ENCODE measurements at places on chromosomes 4 and X.

GRCh38 chrX:136369377-136369776 is 68.6 kb downstream of the ADGRG4 start:
- DNase-seq = no peak

DNA sequence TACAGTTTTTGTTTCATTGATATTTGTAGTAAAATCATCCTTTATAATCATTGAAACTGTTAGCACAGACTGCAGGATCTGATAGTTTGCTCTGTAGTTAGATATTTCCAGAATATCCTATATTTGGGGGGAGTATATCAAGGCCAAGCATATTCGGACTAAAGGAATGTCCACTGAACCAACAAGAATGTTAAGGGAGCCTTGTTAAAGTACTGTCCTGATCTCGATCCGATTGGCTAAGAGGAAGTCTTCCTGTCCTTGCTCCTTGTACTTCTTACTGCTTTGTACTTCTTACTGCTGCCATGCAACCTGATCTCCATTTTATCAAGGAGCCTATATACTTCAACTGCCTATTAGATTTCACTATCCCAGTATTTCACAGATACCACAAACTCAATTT is 449.3 kb downstream of the RPA4 start:
- no peak for DNase-seq

- DNase-seq = peak; percentile 96
Observed at GRCh38 chr4:83548151-83548905, 12.4 kb downstream of the GPAT3 start.

GRCh38 chrX:10134921-10135320 is 21.9 kb upstream of the CLCN4 start:
- DNase-seq = no peak

GRCh38 chrX:55731826-55732225 is 14.3 kb downstream of the RRAGB start:
- DNase-seq = no peak

- DNase-seq = no peak
Observed at GRCh38 chr4:43607400-43607799, 714.9 kb downstream of the GRXCR1 start.

DNA sequence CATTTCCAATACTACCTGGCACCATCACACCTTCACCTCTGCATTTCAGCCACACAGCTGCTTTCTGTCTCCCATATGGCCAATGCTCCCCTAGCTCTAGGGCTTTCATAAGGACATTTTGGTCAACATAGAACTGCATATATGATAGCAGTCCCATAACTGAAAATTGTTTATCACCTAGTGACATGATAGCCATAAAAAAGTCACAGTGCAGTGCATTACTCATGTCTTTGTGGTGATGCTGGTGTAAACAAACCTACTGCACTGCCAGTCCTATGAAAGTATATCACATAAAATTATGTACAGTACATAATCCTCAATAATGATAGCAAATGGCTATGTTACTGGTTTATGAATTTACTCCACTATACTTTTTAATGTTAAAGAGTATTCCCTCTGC is 221.0 kb downstream of the NAF1 start:
- DNase-seq = no peak

DNA sequence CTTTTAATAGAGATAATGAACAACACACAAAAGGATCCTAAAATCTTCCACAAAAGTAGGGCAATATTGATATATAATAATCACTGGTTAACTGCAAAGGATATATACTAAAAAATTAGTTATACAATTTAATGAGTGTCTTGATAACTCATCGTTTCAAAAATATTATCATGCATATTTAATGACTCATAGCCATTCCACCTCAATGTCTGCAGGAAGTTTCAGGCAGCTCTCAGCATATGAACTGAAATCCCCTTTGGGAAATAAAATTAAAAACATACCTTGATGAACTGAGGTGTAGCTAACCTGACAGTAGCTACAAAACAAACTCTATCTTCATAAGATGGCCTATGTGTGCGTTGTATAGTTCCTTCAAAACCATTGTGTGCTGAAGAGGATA is 62.9 kb downstream of the TMEM165 start:
- no peak for DNase-seq

DNA sequence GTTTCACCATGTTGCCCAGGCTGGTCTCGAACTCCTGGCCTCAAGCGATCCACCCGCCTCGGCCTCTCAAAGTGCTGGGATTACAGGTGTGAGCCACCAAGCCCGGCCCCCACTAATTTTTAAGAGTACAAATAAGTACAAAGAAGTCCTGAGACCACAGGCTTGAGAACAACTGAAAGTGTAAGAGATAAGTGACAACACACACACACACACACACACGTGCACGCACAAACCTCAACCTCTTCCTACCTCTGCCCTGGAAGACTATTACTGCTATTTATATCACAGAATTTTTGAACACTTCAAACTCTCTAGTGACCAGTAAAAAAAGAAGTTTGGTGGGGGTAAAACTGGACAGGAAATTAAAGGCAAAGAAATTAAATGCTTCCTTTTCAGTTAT is 7.5 kb downstream of the KLHL15 start:
- DNase-seq = no peak

- no peak for DNase-seq
Observed at GRCh38 chrX:16451334-16451733, 198.6 kb upstream of the S100G start.

- DNase-seq = no peak
Observed at GRCh38 chr4:22299678-22300077, 216.2 kb downstream of the ADGRA3 start.

GRCh38 chr4:17786567-17786966 is 5.1 kb upstream of the FAM184B start:
- DNase-seq = no peak

DNA sequence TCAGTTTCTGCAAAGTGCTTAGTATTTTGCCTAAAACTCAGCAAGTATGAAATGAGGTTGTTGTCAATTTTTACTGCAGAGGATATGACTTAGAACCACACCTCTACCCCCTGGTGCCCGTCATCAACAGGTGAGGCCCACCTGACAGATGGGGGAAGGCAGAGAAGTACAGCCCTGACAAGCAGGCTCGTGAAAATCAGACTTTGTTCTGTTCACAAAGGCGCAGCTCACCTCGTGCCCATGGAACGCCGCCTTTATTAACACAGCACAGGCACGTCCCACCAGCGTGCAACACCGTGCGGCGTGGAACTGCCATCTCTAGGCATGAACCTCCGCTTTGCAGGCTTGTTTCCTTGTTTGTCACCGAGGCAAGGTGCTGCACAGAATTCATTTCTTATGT is 13.3 kb downstream of the CYP4V2 start:
- DNase-seq = no peak

GRCh38 chrX:15359701-15360100 is 24.4 kb upstream of the PIGA start:
- no peak for DNase-seq

GRCh38 chrX:151030845-151031244 is 47.7 kb downstream of the HMGB3 start:
- peak; percentile 60 for DNase-seq

- no peak for DNase-seq
Observed at GRCh38 chr4:70741867-70742658, 20.3 kb downstream of the RUFY3 start.

- no peak for DNase-seq
Observed at GRCh38 chr4:123916821-123917220, 520.2 kb downstream of the SPRY1 start.

DNA sequence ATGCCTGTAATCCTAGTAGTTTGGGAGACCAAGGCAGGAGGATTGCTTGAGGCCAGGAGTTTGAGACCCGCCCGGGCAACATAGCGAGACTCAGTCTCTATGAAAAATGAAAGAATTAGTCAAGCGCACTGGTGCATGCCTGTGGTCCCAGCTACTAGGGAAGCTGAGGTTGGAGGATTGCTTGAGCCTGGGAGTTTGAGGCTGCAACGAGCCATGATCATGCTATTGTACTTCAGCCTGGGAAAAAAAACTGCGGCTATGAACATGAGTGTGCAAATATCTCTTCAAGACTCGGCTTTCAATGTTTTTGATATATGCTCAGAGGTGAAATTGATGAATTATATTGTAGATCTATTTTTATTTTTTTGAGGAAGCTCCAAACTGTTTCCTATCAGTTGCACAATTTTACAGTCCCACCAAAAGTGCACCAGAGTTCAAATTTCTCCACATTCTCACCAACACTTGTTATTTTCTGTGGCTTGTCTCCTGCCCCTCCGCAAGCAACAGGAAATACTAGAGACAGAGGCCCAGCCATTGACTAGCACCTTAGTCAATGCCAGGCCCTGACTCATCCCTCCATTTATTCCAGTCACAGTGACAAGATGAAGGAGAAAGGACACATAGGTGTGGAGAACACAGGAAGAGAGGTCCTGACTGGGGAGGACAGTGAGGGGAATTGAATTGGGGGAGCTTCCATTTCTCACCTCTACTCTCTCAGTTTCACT is 33.1 kb upstream of the ZNF41 start:
- DNase-seq = peak; percentile 75

DNA sequence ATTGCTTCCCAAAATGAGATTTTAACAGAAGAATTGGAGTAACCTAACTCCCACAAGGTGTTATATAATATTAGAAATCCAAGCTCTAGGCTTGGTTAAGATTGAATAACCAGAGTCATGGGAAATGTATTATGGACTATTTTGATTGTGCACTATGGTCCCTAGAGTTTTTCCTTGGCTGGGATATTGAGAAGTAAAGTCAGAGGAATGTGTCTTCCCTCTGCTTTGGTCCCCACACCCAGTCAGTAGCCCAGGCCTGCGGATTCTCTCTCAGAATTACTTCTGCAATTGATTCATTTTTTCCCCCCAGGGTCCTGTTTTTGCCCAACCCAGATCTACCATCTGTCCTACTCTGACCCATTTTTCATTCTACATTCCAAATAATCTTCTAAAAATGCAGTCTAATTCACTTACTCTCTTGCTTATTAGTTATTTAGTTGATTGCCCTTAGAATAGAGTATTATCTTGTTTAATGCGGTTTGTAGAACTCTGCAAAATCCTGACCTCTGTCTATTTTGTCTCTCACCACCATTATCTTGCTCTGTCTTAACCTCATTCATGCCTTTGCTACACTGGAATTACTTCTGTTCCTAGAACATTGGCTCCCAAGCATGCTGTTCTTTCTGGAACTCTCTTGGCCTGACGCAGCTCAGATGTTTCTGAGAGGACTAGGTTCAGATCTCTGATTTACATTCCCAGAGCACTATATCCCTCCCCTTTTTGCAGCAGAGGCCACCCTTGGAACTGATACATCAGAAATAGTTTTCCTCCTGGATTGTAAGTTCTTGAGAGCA is 23.6 kb downstream of the GUCY1A1 start:
- no peak for DNase-seq

DNA sequence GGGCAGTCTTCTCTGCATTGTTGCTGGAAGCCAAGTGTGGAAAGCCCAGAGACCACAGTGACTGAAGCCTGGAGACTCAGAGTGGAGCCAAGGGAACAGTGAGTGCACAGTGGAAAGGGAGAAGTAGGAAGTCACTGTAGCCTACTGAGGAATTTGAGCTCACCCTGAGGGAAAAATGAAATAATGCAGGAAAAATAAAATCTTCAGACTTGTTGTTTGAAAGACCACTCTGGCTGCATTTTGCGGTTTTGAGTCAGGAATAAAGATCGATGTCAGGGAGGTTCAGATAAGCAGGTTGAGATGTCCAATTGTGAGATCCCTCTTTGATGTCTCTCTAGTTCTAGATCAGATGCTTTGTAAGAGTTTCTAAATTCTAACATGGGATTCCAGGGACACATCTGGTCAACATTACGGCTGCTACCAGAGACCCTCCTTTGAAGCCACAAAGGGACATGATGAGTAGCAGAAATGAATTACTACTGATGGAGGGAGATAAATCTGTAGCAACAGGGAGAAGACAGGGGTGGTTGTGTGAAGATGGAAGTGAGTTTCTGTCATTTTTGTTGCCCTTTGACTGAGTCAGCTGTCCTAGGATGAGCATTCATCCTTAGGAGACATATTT is 8.4 kb downstream of the ADH4 start:
- DNase-seq = no peak

DNA sequence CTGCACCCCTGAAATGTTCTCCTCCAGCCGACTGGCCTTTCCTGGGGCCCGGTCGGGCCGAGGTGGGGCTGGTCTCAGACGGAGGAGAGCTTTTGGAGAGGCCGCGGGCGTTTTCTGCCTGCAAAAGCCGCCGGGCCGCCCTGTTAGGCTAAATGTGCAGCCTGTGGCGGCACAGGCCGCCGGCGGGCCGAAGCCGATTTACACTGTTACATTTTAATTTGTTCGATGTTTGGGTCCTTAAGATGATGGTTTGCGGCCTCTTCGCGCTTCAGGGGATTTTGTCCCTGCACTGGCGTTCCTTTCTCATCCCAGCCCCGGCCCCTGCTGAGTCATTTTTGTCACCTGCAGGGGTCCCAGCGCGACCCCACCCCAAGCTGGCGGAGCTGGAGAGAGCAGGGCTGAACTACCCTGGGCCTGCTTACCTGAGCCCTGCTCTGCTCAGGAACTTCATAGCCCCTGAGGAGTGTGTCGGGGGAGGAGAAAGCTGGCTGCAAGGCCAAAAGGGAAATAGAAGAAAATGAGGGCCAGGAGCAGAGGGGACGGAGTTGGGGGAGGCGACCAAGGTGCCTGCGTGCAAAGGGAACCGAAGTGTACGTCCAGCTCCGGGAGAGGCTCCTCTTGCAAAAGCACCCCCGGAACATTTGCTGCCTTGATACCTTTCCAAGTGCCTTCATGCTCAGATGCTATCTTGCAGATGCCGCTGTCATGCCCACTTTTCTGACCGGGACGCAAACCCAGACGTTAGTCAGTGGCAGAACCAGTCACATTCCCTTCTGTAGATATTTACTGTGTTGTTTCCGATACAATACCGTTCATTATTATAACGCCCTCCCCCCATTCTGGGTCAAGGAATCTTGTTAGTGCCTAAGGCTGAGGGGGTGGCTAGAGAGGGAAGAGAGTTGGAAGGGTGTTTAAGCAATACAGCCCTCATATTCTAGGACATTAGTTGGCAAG is 977 bp upstream of the RBBP7 start:
- no peak for DNase-seq

GRCh38 chr4:169662206-169662605 is 41.8 kb downstream of the CLCN3 start:
- DNase-seq = no peak

DNA sequence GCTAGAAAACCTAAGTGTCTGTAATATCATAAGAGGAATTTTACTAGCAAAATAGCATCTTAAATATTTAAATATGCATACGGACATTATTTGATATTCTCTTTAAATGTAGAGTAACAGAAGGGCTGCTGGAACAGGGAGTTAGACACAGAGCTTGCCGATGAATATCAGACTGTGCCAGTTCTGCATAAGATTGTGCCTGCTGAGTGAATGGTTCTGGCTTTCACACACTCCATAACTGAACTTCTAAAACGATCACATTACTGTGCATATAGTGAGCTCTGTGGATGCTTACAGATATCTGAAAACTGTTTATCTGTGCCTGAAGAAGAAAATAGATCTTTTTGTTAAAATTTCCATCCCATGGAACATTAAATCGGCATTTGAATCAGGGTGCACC is 867.4 kb upstream of the PCDH10 start:
- DNase-seq = no peak

DNA sequence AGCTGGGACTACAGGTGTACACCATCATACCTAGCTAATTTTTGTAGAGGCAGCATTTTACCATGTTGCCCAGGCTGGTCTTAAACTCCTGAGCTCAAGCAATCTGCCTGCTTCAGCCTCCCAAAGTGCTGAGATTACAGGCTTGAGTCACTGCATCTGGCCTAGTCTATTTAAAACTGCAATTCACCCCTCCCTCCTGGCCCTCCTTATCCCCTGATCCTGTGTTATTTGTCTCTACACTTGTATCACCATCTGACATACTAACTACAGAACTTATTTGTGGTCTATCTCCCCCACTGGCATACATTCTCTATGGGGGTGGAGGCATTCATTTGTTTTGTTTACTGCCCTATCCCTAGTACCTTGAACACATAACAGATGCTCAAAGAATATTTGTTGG is 23.7 kb downstream of the CC2D2A start:
- no peak for DNase-seq
